HS-27A (cell line): ENCODE measurements at places on chromosomes 7 and 10.

- DNase-seq = no peak
Measured at GRCh38 chr10:127556916-127557315, 7.8 kb downstream of the NPS start.

- no peak for DNase-seq
Measured at GRCh38 chr7:73885975-73886798, 25.2 kb downstream of the TMEM270 start.

- DNase-seq = no peak
Measured at GRCh38 chr7:114922026-114922651, at the start of gene MDFIC. Gene MDFIC, plus strand, starts transcription at chr7:114922094. Its CDS starts 940 bp downstream, at chr7:114923034.

DNA sequence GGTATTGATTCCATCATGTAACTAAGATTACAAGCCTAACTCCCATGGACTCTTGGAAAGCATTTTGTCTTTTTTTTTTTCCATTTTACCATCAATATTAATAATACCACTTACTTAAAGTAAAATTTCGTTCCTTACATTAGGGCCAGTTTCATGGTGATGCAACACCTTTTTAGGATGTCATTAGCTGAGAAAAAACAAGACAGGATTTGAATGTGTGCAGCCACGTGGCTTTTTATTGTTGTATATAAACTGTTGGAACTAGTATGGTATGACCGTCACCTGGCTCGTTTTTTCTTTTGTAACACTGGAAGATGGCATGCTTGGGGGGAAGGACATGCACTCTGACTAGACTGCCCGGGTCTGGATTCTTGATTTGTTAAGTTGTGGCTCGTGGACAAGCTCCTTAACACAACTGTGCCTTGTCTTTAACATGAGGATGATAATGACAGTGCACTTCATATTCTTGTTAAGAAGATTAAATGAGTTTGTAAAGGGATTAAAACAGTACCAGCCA is 42.1 kb downstream of the ARHGAP21 start:
- no peak for DNase-seq

- DNase-seq = no peak
Measured at GRCh38 chr7:122135275-122135674, 8.8 kb downstream of the AASS start.

DNA sequence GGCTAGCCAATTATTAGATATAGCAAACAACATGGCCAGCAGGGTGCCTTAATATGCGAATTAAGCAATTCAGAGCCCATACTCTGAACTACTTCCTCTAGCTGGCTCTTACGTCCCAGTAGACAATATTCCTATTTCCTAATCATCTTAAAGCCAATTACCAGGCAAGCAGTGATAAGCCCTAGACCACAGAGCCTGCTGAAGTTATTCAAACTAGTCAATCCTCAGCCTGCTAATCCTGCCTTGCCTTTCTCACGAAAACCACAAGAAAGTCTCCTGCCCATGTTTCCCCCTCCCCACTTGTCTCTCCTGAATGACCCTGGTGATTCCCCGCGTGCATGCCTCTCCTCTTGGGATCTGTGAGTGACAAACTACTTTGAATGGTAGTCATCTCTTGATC is 86.8 kb upstream of the CACNA2D1 start:
- DNase-seq = no peak

GRCh38 chr7:6221340-6222319 is 50.8 kb downstream of the CYTH3 start:
- no peak for DNase-seq

- no peak for DNase-seq
Measured at GRCh38 chr10:27620430-27621397, 116.6 kb downstream of the RAB18 start.

GRCh38 chr7:95582578-95583293 is 13.6 kb downstream of the PDK4 start:
- no peak for DNase-seq

DNA sequence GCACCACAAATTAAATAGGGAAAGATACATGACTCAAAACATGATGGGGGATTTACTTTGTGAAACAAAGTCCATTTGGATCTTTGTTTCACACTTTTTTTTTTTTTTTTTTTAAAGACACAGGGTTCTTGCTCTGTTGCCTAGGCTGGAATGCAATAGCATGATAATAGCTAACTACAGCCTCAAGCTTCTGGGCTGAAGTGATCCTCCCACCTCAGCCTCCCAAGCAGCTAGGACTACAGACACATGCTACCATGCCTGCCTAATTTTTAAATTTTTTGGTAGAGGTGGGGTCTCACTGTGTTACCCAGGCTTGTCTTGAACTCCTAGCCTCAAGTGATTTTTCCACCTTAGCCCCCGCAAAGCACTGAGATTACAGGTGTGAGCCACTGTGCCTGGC is 172.6 kb upstream of the KLF14 start:
- no peak for DNase-seq

DNA sequence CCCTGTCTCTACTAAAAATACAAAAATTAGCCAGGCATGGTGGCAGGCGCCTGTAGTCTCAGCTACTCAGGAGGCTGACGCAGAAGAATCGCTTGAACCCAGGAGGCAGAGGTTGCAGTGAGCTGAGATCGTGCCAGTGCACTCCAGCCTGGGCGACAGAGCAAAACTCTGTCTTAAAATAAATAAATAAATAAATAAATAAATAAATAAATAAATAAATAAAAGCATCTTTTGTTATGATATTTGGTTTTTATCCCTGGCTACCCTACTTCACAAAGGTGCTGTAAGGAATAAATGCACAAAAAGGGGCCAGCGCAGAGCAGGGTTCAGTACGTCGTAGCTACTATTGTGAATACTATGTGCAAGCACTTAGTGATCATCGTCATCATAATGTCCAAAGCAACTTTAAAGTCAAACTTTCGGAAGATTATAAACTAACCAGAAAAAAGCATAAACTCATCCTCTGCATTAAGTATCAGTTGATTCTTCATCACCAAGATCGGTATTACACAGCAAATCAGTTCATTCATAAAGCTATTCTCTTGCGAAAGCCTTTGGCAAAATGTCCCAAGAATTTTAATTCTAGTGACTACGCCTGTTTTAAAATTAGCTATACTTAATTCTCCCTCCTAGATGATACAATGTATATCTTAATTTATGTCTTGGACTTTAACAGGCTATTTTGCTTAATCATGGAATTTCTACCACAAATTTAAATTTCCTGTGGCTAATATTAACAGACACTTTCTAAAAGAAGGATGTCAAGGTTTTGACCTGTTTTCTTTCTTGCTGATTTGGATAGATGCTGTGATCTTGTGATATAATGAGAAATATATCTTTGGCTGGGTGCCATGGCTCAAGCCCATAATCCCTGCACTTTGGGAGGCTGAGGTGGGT is 7.6 kb upstream of the NFE2L3 start:
- DNase-seq = no peak

DNA sequence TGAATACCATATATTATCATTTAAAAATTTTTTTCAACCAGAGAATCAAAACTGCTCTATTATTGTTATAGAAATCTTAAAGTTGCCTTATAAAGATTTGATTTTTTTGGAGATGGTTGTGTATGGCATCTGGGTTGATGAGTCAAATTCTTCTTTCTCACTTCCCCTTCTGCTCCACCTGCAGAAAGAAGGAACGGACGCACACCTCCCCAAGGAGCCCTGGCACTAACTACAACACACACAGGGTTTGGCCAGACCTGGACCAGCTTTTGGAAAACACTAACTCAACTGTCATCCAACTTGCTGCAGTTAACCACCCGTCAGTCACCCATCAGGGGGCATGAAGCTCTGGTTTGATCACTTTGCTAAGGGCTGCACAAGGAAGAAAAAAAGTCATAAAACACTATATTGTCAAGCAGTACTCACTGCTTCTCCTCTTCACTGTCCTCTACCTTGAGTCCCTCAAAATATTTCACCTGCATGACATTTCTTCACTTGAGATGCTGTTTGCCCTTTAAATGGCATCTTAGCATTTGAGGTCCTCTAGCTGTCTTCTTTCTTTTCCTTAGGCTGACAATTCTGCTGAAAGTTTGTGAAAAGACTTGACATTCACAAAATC is 266.7 kb upstream of the PHF14 start:
- no peak for DNase-seq

- peak; percentile 1 for DNase-seq
Measured at GRCh38 chr10:127243490-127244272, 47.3 kb upstream of the INSYN2A start.

DNA sequence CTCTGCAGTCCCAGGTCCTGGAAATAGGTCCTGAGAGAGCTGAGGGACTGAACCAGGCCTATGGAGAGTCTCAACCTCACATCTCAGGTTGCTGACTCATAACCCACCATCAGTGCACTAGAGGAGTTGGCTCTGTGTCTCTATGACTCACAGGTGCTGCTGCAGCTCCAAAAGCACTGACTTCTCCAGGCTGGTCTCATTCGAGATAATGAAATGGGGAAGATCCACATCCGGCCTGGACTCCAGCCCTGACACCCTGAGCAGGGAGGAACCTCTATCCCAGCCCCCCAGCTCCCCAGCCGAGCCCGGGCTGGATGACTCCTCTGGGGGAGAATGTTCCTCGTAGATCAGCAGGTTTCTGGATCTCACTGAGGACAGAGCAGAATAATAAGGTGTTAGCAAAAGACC is 35.5 kb upstream of the DGKI start:
- peak; percentile 78 for DNase-seq

- no peak for DNase-seq
Measured at GRCh38 chr10:36256948-36257356, 614.9 kb upstream of the FZD8 start.
